NCI-H187 (cell line): ENCODE measurements at places on chromosomes 16 and 17.

DNA sequence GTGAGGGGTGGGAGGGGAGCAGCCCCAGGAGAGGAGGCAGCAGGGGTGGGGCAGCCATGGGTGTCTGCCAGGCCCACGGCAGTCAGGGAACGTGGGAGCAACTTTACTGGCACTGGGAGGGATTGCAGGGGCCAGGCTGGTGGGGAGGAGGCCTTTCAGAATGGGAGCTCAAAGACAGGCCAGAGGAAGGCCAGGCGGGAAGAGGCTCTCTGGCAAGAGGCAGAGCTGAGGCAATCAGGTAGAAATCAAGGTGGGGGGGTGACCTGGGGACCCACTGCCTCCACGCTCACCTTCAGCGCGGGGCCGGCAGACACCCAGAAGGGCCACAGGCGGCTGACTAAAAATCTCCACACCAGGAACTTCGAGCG lies 11.9 kb upstream of the GSE1 start:
- no peak for DNase-seq

- DNase-seq: no peak
Measured at GRCh38 chr16:19907161-19907992, 22.7 kb upstream of the GPRC5B start.

- DNase-seq: peak; percentile 12
Measured at GRCh38 chr17:49748791-49749190, 15.1 kb downstream of the FAM117A start.

- no peak for DNase-seq
Measured at GRCh38 chr17:54368906-54369305, 531.7 kb upstream of the TOM1L1 start.

- no peak for DNase-seq
Measured at GRCh38 chr17:22517716-22518115, 825.4 kb downstream of the KCNJ18 start.

GRCh38 chr16:535446-536405 lies 8.2 kb downstream of the CAPN15 start:
- no peak for DNase-seq

GRCh38 chr16:16124438-16124837 lies 98.9 kb downstream of the ABCC6 start:
- DNase-seq: no peak

DNA sequence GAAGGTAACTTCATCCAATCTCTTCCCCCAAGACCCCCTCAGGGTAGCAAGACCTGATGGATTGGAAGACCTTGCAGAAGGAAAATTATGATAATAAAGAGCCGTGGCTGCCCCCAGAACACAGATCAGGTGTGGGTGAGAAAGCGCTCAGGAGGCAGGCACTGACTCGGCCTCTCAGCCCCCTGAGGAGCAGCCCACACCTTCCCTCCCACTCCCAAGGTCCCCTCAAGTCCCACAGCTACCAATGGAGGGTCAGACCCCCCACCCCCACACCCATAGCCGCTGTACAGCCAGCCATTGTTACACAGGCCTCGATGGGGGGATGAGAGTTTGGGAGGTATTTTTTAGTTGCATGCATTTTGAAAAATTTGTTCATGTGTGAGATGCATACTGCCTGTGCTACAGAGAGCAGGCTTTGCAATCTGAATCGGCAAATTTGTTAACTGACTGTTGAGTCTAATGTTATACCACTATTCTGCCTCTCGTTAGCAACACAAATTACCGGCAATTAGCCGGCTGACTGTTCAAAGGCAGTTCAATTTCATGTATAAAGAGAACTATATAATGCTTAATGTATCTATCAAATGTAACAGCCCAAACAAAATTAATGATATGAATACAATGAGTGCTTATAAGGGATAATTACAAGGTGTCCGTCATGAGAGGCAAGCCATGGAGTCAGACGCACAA lies 211.7 kb downstream of the C16orf78 start:
- DNase-seq: no peak

DNA sequence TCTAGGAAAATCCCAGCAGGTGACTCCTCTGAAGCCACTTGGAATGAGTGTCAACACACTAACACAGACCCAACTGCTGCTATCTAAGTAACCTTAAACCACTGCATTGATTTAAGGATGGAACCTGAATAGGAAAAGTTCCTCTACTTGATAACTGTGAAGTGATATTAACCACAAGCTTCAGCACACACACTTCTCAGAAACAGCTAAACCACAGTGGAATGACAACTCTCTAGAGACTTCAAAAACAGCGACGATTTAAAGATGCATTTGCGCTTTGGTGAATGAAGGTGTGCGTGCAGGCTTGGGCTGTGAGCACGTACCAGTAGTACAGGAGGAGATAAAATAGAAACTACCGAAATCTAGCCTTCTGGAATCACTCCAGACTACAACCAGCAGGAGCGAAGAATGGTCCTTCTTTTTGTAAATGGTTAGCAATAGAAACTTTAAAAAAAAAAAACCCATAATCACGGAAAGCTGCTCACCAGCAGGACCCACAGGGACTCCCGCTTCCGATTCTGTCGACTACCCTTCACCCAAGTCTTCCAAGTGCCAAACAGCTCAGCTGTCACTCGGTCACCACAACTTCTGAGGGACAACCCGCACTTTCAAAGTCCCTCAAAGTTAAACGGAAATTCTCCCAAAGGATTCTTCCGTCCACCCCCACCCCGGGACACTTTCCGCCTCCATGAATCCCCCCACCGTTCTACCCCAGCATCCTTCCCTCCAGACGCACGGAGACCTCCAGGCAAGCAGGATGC lies 137.7 kb upstream of the CORO6 start:
- peak; percentile 17 for DNase-seq

- no peak for DNase-seq
Measured at GRCh38 chr16:84055801-84056634, 13.4 kb upstream of the SLC38A8 start.

DNA sequence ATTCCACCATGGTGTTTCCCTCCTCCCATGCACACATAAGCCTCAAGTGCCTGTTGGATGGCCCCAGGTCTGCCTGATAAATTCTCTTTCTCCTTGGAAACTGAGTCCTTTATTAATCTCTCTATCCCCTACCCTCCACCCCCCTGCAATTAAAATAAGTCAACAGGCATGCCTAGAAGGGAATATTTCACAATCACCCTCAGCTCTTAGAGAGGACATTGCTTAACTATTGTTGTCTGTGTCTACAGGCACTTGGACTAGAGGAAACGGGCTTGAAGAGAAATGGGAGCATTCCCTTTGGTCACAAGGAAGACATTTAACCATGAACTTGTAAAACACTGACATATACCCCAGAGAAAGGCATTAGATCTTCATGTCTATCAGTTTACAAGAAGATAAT lies 39.5 kb downstream of the RCVRN start:
- no peak for DNase-seq

GRCh38 chr17:66610361-66611133 lies 224.4 kb upstream of the CACNG5 start:
- no peak for DNase-seq

- no peak for DNase-seq
Measured at GRCh38 chr17:13297183-13297582, 279.4 kb upstream of the ELAC2 start.

DNA sequence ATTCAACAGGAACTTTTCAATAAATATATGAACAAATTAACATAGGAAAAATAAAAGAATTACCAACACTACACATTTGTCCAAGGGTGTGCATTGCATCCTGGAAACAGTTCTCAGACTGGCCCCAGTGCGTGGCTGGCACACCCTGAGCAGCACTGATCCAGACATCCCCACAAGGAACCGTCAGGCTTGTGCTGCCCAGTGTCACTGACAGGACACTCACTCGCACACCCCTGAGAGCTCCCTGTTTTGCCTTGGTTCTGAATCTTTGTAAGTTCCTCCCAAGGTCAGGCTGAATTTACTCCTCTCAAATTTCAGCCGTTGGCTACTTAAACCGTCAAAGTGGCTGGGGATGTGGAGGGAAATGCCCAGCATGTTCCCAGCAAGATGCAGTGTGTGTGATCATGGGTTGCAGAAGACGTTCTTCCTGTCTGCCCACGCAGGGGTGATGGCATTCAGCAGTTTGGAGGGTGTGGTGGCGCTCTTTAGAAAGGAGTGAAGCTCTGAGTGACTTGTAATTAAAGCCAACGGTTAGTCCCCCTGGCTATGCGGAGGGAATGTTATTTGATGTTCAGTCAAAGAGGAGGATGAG lies 1.7 kb downstream of the MT2A start:
- no peak for DNase-seq

DNA sequence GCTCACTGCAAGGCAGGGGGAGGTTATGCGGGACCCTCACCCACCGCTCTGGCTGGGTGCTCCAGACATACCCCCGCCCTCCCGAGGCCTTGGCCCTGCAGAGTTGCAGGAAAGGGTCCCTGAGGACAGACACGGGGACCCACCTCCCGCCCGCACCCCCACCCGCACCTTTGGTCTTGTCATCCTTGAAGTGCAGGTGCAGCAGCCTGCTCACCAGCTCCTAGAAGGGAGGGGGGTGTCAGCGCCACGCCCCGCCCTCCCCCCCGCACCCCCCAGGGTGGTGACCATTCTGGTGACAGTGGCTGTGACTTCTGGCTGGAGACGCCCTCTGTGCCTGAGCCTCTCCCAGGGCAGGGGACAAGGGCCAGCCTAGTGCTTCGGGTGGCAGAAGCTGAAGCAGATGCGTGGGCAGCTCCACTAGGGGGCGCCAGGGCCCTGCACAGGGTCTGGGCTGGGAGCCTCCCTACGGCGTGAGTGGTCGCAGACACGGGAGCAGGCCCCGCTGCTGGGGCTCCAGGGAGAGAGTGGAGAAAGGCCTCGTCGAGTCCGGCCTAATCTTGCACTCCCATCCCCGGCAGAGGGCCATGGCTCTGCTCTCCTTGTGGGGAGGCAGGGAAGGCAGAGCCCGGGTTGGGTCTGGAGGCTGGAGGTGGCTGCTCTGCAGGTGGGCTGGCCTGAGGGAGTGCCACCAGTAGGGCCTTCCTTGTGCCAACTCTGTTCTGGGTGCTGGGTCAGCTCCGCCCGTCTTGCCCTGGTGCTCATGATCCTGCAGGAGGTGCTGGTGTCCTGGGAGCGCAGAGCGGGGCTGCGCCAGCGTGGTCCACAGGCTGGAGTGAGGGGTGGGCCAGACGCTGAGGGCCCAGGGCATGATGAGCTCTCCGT lies 2.7 kb downstream of the CENPX start:
- no peak for DNase-seq

DNA sequence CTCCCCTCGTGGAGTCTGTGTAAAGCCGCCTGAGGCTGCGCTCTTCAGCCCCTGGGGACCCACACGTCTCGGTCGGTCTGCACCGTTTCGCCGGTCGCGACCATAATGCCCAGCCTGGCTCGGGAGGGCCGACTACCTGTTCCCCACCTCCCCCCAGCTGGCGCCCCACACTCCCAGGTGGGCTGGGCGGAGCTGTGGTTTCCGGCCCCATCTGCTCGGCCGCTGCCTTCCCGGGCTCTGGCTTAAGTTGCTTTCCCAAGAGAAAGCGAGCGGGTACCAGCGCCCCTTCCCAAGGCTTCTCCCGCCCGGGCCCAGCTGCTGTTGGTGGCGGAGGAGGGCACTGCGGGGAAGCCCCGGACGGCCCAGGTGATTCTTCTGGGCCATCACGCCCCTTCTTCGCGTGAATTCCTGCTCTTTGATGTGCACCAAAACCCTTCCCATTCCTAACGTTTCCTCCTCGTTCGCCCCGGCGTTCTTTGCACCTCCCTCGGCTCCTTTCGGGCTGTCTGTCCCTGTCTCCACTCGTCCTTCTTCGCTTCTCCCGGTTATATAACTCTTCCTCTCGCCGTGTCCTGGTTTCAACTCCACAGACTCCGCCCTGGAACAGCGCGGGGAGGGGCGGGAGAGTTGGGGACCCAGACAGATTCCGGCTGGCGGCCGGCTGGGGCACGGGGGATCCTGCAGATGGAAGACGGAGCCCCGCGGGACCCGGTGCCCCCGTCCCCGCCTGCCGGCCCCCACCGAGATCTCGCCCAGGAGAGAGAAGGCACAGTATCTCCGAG lies 2.0 kb downstream of the KDM6B start:
- no peak for DNase-seq

- DNase-seq: no peak
Measured at GRCh38 chr17:50799582-50799981, 32.3 kb upstream of the ANKRD40CL start.

DNA sequence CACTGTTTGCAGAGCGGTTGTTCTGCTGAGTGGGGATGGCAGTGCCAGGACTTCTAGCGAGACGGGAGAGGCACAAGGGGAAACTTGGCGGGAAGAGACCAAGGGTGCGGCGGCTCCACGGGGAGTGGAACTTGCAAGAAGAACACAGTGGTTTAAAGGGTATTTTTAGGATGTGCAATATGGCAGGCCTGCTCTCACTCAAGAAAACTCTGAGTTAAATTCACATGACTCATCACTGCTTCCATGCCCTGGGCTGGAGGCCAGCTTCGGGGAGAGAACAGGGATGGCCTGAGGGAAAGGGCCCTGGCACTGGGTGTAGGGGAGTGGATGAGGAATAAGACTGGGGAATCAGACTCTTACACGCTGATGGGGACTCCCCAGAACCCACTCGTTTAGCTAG lies 13.3 kb upstream of the CD300LD start:
- no peak for DNase-seq
